Heart left ventricle (tissue), 16 donors: ENCODE measurements at places on chromosomes 5 and 9. TPM values are rescaled to one million over a fixed set of nuclear protein-coding genes. Genes with fewer than 3 reads are reported as not detected.

GRCh38 chr5:168971100-168971499 lies 329.8 kb downstream of the SLIT3 start:
- no peaks in the 10 kb centered on the region for H3K27me3 ChIP-seq
- H3K36me3 ChIP-seq, result no peaks in the 10 kb centered on the region
- H3K27ac ChIP-seq, result no peak overlapping the region
- DNase-seq, result no peak

- no peak overlapping the region for H3K27ac ChIP-seq
- H3K27me3 ChIP-seq, result no peaks in the 10 kb centered on the region
- DNase-seq, result no peak
- H3K4me1 ChIP-seq, result peaks cover 10% of the 10 kb centered on the region
- H3K36me3 ChIP-seq, result peaks cover 11% of the 10 kb centered on the region
Observed at GRCh38 chr5:138943599-138944173, 68.6 kb upstream of the LRRTM2 start.

- no peak overlapping the region for H3K27ac ChIP-seq
- H3K36me3 ChIP-seq, result no peaks in the 10 kb centered on the region
- H3K27me3 ChIP-seq, result no peaks in the 10 kb centered on the region
- no peak for DNase-seq
- H3K4me3 ChIP-seq, result no peak overlapping the region
Observed at GRCh38 chr9:90090997-90091396, 486.2 kb downstream of the GADD45G start.

- no peak overlapping the region for H3K27ac ChIP-seq
- H3K27me3 ChIP-seq, result no peaks in the 10 kb centered on the region
Observed at GRCh38 chr9:134778156-134778555, 102.5 kb upstream of the FCN2 start.

DNA sequence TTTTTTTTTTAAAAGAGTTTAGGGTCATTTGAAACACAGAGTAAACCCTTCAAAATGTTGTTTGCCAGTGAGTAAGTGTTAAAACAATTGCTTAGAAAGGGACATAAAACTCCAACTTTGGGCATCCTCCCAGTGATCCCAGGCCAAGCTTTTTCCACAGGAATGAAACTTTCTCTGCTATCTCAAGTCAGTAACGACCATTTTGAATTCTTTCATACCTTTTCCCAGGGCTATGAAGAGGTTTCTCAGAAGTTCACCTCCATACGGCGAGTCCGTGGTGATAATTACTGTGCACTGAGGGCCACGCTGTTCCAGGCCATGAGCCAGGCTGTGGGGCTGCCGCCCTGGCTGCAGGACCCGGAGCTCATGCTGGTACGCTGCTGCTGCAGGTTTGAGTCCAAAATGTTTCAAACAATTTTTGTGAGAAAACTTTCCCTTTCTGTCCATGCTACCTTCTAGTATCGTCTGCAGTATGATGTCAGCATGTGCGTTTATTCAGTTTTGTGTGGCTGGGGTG lies 16.8 kb downstream of the OTULIN start:
- peak; percentile 48 for DNase-seq
- peak overlapping the region; percentile 52 for H3K27ac ChIP-seq
- H3K4me1 ChIP-seq, result peaks cover 52% of the 10 kb centered on the region

DNA sequence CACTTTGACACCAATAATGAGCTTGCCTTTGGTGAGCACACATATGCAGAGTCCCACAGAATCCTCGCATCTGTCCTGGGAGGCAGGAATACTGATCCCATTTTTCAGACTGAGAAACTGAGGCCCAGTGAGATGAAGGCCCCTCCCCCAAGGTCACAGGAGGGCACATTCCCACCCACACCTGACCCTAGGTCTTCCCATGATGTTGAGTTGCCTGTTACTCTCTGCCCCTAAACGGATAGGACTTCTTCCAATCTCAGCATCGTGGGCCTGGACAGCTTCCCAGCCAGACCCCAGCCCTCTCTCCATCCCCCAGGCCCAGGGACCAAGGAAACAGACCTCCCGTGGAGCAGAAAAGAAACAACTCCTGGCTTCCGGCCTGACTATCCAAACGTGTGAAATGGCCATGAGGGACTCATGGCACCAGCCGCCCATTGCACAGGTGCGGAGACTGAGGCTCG lies 877 bp downstream of the SH3GLB2 start:
- H3K27me3 ChIP-seq, result no peaks in the 10 kb centered on the region
- peaks cover 15% of the 10 kb centered on the region for H3K4me1 ChIP-seq
- H3K27ac ChIP-seq, result peak overlapping the region; percentile 17
- H3K36me3 ChIP-seq, result no peaks in the 10 kb centered on the region

- H3K4me3 ChIP-seq, result no peak overlapping the region
- DNase-seq, result no peak
- H3K4me1 ChIP-seq, result no peaks in the 10 kb centered on the region
- H3K27me3 ChIP-seq, result no peaks in the 10 kb centered on the region
- no peak overlapping the region for H3K27ac ChIP-seq
- H3K36me3 ChIP-seq, result no peaks in the 10 kb centered on the region
Observed at GRCh38 chr5:8865686-8866374, 680.0 kb downstream of the SEMA5A start.

- H3K27ac ChIP-seq, result no peak overlapping the region
- no peaks in the 10 kb centered on the region for H3K27me3 ChIP-seq
- no peak for DNase-seq
- no peak overlapping the region for H3K4me3 ChIP-seq
Observed at GRCh38 chr9:89984214-89984613, 379.4 kb downstream of the GADD45G start.

DNA sequence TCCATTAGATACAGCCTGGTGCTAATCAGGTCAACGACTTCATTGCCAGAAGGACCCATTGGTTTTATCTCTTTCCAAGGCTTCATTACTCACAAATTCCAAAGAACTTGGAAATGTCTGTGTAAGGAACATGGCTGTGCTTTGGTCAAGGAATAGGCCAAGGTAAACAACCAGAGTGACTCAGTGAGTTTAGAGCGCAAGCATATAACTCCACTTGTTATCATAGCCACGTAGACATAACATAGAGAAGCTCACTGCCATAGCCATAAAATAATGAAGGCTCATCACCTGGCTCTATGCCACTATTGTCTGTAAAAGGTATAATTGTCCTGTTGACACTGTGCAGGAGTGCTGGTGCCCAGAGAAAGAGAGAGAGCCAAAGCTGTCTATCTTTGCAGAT lies 139.3 kb upstream of the PLCXD3 start:
- no peaks in the 10 kb centered on the region for H3K4me1 ChIP-seq
- no peaks in the 10 kb centered on the region for H3K27me3 ChIP-seq
- H3K27ac ChIP-seq, result no peak overlapping the region
- DNase-seq, result no peak
- H3K4me3 ChIP-seq, result no peak overlapping the region

DNA sequence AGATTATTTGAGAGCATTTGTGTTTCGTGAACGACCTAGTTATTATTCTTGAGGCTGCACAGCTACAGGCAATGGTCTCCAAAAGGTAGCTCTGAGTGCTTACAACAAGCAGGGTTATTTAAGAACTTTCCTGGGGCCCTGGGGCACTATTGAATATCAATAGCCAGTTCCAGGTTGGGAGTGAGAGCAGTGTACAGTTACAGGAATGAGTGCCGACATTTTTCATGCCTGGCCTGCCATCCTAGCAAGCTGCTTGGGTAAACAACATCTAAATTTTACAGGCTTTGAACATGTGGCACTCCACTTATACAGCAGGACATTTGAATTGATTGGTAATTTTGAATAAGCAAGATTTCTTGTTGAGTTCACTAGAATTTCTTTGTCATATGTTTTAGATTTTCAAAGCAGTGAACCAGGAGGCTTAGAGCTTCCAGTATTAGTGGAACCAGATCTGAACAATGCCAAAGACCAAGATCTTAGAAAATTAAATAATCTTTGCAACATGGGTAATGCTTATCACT lies 171.9 kb upstream of the GDNF start:
- no peak overlapping the region for H3K4me3 ChIP-seq
- no peak for DNase-seq

DNA sequence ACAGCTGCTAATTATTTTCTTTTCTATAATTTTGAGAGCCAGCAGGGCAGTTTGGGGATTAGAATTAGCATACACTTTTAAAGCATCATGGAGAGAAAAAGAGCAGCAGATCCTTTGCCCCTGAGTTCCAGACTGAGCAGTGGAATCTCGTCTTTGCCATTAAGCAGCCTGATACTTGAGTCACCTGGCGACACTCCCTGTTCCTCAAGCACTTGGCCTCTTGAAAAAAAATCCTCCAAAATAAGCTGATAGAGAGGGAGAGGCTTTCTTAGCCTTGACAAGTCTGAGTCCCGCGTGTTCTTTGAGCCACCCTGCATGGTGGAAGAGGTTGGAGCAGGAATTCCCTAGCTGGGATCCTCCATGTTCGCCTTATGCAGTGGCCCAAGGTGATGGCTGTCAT lies 398.3 kb downstream of the IRX2 start:
- no peak for DNase-seq
- no peak overlapping the region for H3K27ac ChIP-seq
- H3K4me1 ChIP-seq, result no peaks in the 10 kb centered on the region
- no peak overlapping the region for H3K4me3 ChIP-seq
- no peaks in the 10 kb centered on the region for H3K27me3 ChIP-seq

Gene NTMT1
- 49.8 TPM for total RNA-seq

Gene CACNA1B
- 0.21 TPM for total RNA-seq

Gene SETD9
- total RNA-seq, result 13.8 TPM

Gene EIF4E1B
- not detected for total RNA-seq

Gene PCDHGB2
- 13.8 TPM for total RNA-seq

Gene MUSK
- total RNA-seq, result 0.56 TPM
